ENCODE measurements at places on chromosomes 7 and 10. TPM values are rescaled to one million over a fixed set of nuclear protein-coding genes. Genes with fewer than 3 reads are reported as not detected.

Gene TMEM236
- 0.04 TPM for total RNA-seq

Gene PPP1R17
- not detected for total RNA-seq

Gene AGR2
- 2.2 TPM for total RNA-seq

Gene ZNF736
- total RNA-seq: 3.2 TPM

Gene PNLIPRP1
- not detected for total RNA-seq

Gene VWC2
- total RNA-seq: not detected

Data from hair follicular keratinocyte (primary cell).